ENCODE measurements at places on chromosomes 4 and X.

DNA sequence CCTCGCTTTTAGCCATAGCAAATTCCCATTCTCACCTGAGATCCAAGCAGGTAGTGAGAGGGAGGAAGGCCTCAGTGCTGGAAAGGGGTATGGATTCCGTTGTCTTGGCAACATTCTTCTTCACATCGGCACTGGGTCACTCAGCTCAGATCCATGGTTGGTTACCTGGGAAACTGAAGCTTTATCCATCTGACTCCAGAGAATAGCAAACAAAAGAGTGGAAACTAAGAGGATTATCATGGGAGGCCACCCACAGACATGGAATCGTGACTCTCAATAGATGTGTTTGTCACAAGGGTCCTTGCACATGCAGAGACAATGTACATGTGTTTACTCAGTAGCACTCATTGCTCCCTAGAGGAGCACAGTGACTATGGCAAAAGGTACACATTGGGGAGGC lies 81.0 kb downstream of the MAGED4 start:
- DNase-seq: no peak

GRCh38 chr4:22187203-22187820 lies 238.7 kb upstream of the KCNIP4 start:
- no peak for DNase-seq

DNA sequence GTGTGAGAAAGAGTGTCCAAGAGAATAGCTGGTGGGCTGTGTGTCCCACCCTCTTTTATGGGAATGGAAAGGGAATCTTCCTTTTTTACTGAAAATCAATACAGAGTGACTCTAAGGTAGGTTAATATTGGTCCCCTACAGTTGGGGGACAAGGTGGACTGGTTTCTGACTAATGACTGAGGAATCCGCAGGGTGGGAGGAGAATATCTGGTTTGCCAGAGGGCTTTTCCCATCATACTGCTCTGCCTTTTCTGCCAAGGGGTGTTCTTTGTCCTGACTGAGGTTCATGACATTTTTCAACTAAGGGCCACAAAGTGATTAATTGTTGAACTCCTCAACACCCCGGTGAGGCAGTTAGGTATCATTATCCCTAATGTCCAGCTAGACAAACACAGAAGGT lies 261.6 kb downstream of the SPATA18 start:
- no peak for DNase-seq

GRCh38 chrX:92247076-92247475 lies 467.9 kb downstream of the PCDH11X start:
- DNase-seq: no peak

All from stimulated activated CD8-positive, alpha-beta memory T cell treated with anti-CD3 and anti-CD28 coated beads, Interleukin-15, amount 100 ng/mL, for 4 hours (primary cell).